ENCODE measurements at places on chromosomes 2 and 18. TPM values are rescaled to one million over a fixed set of nuclear protein-coding genes. Genes with fewer than 3 reads are reported as not detected.

GRCh38 chr2:26488463-26489212 is 10.7 kb upstream of the OTOF start:
- no peak for DNase-seq

DNA sequence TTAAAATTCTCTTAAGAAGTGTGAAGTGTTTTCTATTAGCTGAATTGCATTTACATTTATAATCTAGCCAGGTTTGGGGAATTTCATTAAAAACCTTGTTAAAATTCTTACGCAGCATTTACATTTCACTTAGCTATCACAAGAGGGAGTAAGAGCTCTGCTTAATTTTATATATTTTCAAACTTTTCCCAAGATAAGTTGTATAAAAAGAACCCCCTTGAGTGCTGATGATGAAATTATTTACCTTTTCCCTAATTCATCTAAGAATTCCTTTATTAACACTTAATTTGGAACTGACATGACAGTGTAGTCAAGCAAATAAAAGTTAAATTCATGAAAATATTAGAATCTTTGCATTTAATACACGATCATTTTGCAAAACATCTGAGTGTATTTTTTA is 54.2 kb upstream of the ZSWIM2 start:
- DNase-seq, result no peak

- no peak for DNase-seq
Observed at GRCh38 chr2:69581774-69582581, 61.6 kb downstream of the AAK1 start.

DNA sequence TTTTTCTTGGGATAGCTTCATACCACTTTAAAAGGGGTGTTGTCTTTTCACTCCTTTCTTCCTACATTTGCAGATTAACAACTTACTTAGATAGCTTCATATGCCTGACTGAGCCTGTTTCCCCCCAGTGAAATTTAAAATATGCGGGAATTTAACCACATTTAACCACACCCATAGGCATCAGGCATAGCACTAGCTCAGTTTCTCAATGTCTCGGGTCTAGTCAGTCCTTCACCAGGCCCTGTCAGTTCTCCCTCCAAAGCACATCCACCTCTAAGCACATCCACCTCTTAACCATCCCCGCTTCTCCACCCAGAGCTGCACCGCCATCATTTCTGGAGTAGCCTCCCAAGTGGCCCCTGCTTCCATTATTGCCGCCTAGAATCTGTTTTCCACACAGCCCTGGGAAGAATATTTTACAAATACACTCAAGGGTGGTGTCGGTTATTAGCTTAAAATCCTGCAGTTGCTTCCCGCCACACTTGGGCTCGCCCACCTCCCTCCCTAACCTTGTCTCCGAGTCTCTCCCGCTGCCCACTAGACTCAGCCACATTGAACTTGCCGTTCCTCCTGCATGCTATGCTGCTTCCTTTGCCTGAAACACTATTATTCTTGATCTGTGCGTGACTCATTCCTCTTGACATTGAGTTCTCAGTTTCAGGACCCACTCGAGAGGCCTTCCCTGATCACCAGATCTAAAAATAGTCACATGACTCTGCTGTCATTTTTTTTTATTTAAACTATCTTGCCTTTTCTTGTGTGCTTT is 68.3 kb downstream of the SPTBN1 start:
- no peak for DNase-seq

- DNase-seq, result peak; percentile 57
Observed at GRCh38 chr2:20423847-20424246, 23.0 kb upstream of the RHOB start.

- DNase-seq, result peak; percentile 89
Observed at GRCh38 chr18:5890331-5891183, 4.8 kb downstream of the TMEM200C start.

DNA sequence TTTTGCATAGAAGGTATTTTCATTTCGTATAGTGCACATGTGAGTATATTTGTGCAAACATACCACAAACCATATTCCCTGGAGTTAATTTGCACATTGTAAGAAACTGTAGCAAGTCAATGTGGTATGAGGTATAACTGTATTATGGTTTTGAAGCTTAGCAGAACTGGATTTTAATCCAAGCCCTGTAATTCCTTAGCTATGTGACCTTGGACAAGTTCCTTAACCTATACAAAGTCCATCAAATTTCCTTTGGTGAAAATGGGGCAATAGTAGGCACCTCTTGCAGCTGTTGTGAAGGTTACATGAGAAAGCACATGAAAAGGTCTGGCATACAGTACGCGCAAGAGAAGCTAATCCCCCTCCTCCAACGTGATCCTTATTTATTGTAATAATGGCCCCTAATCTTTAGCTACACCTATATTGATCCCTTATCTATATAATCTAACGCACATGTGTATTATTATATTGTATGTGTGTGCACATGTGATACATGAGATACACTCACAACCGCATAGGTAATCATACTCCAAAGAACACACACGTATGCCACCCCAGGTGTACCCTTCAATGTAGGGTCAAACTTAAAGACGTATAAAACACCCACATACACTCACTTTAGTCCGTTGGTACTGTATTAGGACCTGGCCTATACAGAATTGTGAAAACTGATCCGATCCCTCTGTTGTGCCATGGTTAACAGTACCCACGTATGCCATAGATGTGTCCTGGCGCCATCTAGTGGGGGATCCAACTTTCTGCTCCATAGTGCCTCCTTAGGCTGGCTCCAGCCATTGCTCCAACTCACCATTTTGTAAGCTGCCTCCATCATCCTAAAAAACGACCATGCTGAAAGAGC is 402.9 kb upstream of the SLC14A2 start:
- DNase-seq, result no peak

- no peak for DNase-seq
Observed at GRCh38 chr2:47751856-47752414, 31.0 kb upstream of the MSH6 start.

- DNase-seq, result peak; percentile 47
Observed at GRCh38 chr2:237491515-237492118, 4.6 kb downstream of the MLPH start.

DNA sequence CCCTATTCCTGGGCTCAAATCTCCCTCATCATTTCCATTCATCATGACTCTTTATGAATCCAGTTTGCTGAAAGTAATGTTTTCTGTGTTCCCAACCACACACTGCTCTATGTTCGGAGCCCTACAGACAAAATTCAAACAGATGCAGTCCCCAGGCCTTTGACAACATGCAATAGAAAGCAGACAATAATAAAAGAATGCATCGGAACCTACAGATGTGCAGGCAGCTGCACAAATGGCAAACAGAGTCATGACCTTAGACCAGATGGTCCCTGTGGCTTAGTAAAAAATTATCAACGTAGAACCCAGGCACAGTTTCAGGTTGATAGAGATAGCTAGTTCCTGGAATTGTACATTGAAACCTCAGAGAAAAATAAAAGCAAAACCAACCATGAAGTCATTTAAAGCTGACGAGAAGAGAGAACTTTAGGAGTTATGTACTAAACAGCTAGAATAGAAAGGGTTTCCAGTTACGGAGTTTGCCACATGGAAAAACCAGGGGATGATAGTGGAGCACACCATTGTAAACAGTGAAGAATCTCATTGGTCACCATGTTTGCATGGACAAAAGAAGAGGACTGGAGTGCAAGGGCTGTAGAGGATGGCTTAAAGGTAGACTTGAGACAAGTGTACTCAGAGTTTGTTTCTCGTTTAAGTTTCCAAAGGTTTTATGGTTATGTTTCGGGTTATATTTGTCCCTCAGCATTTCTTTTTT is 23.2 kb upstream of the ACVR1 start:
- DNase-seq, result no peak

- DNase-seq, result no peak
Observed at GRCh38 chr2:151241224-151241623, 20.4 kb downstream of the RBM43 start.

- DNase-seq, result no peak
Observed at GRCh38 chr2:16413285-16413684, 252.3 kb downstream of the CYRIA start.

DNA sequence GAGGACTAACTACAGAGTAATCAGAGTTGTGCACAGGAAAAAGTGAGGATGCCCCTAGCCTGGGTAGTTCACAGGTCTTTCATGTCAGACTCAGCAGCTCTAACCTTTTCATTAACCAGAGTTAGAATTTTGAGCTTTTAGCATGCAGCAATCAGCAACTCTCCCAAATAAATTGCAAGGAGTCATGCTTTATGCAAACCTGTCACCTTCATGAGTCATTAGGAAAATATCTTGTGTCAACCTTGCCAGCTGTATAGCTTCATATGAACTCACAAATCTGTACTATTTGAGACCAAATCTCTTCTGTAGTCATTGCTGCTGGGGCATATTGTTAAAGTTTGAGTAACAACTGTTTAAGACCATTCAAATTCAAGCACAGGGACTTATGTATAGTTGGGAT is 382.3 kb upstream of the NT5C1B start:
- no peak for DNase-seq

GRCh38 chr2:18531194-18531593 is 29.3 kb downstream of the RDH14 start:
- no peak for DNase-seq

DNA sequence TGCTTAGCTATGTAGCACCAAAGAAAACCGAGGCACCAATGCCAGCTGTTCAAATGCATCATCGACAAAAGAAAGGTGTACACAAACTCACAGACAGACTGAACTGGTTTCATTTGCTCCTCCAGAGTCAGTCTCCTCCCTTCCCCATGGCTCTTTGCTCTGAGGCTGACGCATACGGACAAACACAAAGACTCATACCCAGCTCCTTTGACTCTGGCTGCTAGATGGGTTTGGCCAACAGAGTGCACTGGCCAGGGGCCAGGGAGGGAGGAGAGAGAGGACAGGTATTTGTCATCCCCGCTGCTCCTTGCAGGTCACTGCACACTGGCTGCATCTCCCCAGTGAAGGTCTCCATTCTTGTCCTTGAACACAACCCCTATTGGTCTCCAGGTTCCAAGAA is 40.7 kb downstream of the DNER start:
- no peak for DNase-seq

DNA sequence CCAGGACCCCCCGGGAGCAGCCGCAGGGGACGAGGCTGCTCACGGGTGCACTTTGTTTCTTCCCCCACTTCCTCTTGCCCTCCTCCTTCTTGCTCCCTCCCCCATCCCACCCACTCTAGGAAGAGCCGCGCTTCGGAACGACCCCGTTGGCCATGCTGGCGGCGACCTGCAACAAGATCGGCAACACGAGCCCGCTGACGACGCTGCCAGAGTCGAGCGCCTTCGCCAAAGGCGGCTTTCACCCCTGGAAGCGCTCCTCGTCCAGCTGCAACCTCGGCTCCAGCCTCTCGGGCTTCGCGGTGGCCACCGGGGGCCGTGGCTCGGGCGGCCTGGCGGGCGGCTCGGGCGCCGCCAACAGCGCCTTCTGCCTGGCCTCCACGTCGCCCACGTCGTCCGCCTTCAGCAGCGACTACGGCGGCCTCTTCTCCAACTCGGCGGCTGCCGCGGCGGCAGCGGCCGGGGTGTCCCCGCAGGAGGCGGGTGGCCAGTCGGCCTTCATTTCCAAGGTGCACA is 1.3 kb downstream of the SP9 start:
- no peak for DNase-seq

- DNase-seq, result no peak
Observed at GRCh38 chr18:32056613-32057358, 34.9 kb upstream of the RNF138 start.

DNA sequence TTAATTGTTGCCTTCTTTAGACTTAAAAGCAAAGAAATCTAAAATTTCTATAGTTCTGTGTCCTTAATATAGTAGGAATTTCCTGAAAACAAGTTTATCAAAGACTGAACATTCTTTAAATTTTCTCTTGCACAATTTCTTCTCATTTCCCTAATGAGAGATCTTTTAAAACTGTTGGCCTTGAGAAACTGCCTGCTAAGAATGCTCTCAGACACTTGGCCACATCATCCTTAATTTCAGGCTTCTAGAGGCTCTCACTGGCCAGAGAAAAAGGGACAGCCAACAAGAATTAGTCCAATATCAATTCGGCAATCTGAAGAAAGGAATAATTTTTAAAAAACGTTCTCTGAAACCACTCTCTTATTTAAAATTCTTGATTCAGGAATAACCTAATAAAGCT is 167.0 kb upstream of the CREB1 start:
- DNase-seq, result no peak

- no peak for DNase-seq
Observed at GRCh38 chr2:10103179-10103578, 19.4 kb upstream of the RRM2 start.

DNA sequence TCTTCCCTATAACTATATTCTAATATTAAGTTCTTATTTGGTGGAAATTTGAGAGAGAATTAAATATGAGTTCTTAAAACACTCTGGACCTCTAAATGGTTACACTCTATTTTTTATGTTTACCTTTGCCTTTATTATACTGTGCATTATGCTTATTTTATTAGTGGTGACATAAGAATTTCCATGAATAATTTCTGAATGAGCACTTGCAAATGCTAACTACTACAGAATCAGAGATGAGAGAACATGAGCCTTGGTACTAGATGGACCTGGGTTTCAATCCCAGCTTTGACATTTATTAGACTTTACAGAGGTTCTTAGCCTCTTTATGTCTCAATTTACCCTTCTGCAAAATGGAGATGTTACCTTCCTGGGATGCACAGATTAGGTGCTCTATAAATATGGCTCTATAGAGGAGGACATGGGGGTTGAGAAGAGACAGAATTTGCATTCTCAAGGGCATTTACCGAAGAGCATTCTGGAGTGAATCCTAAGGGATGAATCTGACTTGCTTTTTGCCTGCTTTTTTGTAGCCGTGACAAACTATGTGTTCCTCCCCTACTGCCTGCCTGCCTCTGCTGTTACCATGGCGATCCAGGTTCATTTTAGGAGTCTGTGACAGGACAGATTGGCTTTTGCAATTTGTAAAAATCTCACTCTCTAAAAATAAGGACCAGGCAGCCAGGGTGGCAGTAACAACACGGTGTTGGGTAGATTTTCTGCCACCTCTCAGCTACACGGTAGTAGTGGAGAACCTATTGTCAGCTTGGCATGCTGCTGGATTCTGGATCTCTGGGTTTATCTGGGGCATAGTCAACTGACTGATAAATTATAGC is 20.7 kb upstream of the CNRIP1 start:
- no peak for DNase-seq

DNA sequence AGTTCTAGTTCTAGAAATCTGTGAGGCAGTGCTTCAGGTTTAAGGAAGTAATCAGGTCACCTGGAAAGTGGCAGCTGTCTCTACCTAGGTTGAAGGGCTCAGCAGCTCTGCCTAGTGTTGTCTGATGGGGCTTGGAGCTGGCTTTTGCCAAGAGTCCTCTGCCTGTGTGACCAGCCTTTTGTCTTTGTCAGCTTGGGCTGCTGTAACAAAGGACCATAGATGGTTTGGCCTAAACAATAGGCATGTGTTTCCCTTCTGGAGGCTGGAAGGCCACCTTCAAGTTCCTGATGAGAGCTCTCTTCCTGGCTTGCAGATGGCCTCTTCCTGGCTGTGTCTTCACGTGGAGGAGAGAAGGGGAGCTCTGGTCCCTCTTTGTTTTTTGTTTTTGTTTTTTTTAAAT is 13.3 kb downstream of the UBE2F start:
- DNase-seq, result no peak

The GRP gene
- total RNA-seq, result not detected

The C1QL2 gene
- total RNA-seq, result not detected

The VWA3B gene
- total RNA-seq, result not detected

The TRABD2A gene
- total RNA-seq, result 6.3 TPM

The COLEC12 gene
- total RNA-seq, result 36.7 TPM

The POTEJ gene
- total RNA-seq, result not detected

The CXCR4 gene
- 13.2 TPM for total RNA-seq
